ENCODE measurements at places on chromosomes 5 and 9. TPM values are rescaled to one million over a fixed set of nuclear protein-coding genes. Genes with fewer than 3 reads are reported as not detected.
A peak's percentile ranks its signal among the peaks of the same experiment; 100 is the strongest.

The NME5 gene
- total RNA-seq, result 1.9 TPM

DNA sequence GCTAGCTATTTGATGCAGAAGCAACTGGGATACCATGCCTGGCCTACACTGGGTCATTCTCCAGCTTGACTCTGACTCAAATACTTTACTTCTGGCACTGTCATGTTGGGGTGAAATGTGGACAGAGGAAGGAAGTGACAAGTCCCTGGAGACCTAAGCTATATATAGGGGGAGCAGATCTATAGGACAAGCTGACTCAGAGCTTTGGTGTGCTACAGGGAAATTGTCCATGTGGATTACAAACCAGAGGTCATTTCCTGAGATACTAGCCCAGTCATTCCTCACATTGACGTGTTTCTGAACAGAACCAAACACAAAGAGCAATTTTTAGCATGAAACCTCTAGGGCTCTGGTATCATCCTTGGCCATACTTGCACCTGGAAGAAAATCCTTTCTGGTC is 531.6 kb upstream of the CLINT1 start:
- no peaks in the 10 kb centered on the region for H3K4me1 ChIP-seq
- DNase-seq, result no peak
- H3K27ac ChIP-seq, result no peak overlapping the region
- H3K36me3 ChIP-seq, result no peaks in the 10 kb centered on the region

DNA sequence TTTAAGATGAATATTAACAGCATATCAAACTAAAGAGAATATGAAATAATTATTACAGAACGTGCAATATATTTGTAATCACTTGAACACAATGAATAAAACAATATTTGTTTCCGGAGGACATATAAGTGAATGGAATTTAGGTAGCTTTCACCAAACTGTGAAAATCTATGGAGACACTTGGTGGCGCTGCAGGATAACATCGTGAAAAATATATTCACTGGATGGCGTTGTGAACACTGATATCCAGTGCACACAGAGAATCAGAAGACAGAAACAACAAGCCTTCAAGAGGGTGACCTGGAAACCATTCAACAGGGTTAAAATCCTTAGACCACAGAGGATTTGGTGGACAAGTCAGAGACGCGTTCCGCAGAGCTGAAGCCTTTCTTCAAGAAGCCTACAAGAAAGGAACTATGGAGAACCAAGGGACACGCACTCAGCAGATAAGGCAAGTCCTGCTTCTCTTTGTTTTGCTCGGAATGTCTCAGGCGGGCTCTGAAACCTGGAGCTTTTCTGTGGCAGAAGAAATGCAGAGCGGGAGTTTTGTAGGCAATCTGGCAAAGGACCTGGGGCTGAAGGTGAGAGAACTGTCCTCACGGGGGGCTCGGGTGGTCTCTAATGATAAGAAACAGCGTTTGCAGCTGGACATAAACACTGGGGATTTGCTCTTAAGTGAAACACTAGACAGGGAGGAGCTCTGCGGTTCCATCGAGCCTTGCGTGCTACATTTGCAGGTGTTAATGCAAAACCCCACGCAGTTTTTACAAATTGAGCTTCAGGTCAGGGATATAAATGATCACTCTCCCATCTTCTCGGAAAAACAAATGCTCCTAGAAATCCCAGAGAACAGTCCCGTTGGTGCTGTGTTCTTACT is at the start of gene PCDHB11:
TSS of gene PCDHB11 (plus strand) at position 269 of the 877 bp plus-strand sequence. CDS start at position 417, 148 bp downstream.
- H3K4me1 ChIP-seq, result no peaks in the 10 kb centered on the region
- H3K4me3 ChIP-seq, result no peak within 1 kb of the TSS
- no peaks in the 10 kb centered on the region for H3K36me3 ChIP-seq
- H3K27me3 ChIP-seq, result no peaks in the 10 kb centered on the region

GRCh38 chr5:109857405-109858031 is 167.8 kb downstream of the MAN2A1 start:
- no peak for DNase-seq
- no peak overlapping the region for H3K27ac ChIP-seq
- no peaks in the 10 kb centered on the region for H3K36me3 ChIP-seq
- H3K27me3 ChIP-seq, result no peaks in the 10 kb centered on the region
- no peak overlapping the region for H3K4me3 ChIP-seq

The FRRS1L gene
- 2.0 TPM for total RNA-seq

GRCh38 chr9:122936464-122936863 is 4.4 kb upstream of the RABGAP1 start:
- no peak overlapping the region for H3K27ac ChIP-seq
- H3K4me1 ChIP-seq, result peaks cover 4% of the 10 kb centered on the region
- DNase-seq, result no peak
- no peaks in the 10 kb centered on the region for H3K36me3 ChIP-seq
- H3K4me3 ChIP-seq, result no peak overlapping the region

DNA sequence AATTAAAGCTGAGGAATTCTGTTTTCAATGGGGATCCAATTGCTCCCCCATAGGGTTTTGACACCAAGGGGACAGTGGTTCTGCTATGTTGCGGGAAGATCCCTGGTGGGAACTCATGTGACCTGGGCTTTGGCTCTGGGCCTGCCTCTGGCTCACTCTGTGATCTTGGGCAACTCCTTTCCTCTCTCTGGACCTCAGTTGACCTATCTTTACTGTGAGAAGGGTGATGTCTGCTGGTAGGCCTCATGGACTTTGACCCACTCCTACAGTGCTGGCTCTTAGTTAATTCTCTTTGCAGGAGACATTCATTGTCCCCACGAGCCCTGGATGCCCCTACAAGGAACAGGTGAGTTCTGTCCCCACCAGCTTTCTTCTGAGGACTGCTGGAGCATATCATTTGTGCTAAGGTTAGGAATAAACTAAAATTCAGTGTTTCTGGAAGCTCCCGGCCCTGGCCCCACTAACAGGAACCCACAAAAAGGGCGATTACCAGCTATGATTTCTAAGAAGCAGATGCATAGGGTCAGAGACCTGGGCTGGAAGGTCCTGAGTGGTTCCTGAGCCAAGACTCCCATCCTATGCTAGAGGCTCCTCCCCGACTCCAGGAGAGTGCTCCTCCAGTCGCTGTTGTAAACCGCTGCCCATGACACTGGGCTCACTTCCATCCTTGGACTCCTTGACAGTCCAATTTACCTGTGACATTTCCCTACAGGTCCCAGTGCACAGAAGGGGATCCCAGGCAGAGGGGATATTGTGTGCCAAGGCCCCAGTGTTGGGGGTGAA is 218.3 kb downstream of the PAX5 start:
- H3K4me3 ChIP-seq, result no peak overlapping the region
- no peak overlapping the region for H3K27ac ChIP-seq
- no peak for DNase-seq
- no peaks in the 10 kb centered on the region for H3K36me3 ChIP-seq
- no peaks in the 10 kb centered on the region for H3K27me3 ChIP-seq

The EPB41L4B gene
- total RNA-seq, result 11.5 TPM

GRCh38 chr5:54601411-54602230 is 84.1 kb downstream of the SNX18 start:
- no peaks in the 10 kb centered on the region for H3K36me3 ChIP-seq
- no peaks in the 10 kb centered on the region for H3K27me3 ChIP-seq
- H3K4me1 ChIP-seq, result no peaks in the 10 kb centered on the region
- H3K4me3 ChIP-seq, result no peak overlapping the region
- H3K27ac ChIP-seq, result peak overlapping the region; percentile 43

The SPATA6L gene
- total RNA-seq, result 22.5 TPM

DNA sequence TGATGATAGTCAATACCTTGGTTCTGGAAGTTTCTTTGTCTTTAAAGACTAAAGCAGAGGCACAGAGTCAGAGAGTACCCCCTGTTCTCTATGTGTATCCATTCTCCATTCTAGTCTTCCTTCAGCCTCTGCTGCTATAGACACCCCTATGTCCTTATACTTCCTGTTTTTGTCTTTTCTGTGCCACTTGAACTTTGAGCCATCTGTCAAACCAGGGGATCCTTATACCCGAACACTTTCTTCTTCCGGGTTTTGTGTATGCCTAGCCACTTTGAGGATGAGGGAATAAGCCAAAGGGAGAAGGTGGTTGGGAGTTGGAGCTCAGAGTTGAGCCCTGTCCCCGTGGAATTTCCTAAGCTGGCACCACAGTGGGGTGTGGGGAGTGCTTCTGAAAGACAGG is 61.1 kb upstream of the IL6ST start:
- H3K36me3 ChIP-seq, result no peaks in the 10 kb centered on the region
- no peaks in the 10 kb centered on the region for H3K4me1 ChIP-seq
- no peak overlapping the region for H3K27ac ChIP-seq
- H3K4me3 ChIP-seq, result no peak overlapping the region

- H3K27me3 ChIP-seq, result no peaks in the 10 kb centered on the region
- H3K36me3 ChIP-seq, result no peaks in the 10 kb centered on the region
- DNase-seq, result no peak
- no peaks in the 10 kb centered on the region for H3K4me1 ChIP-seq
- no peak overlapping the region for H3K4me3 ChIP-seq
- H3K27ac ChIP-seq, result no peak overlapping the region
Observed at GRCh38 chr9:22813529-22813928, 366.9 kb downstream of the DMRTA1 start.

- H3K27me3 ChIP-seq, result no peaks in the 10 kb centered on the region
- H3K36me3 ChIP-seq, result no peaks in the 10 kb centered on the region
- H3K4me1 ChIP-seq, result no peaks in the 10 kb centered on the region
- DNase-seq, result no peak
Observed at GRCh38 chr5:75034137-75034739, 18.1 kb downstream of the GCNT4 start.

DNA sequence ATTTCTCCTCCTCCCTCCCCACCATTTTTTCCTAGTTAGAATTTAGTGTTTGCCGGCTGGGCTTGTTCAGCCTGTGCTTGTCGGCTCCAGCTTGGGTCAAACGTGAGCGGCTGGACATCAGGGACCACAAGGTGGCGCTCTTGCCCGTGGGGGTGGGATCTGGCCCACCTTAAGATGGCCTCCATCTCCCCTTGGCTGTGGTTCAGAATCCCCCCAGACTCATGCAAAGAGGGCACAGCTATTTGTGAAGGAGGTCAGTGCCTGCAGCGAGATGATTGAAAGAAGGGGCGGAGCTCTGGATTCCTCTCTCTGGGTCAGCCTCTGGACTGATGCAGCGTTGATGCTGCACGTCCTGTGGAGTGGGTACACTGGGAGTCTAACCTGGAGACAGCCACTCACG is 283.3 kb upstream of the TUT7 start:
- H3K4me1 ChIP-seq, result no peaks in the 10 kb centered on the region
- DNase-seq, result no peak
- no peak overlapping the region for H3K4me3 ChIP-seq
- H3K27me3 ChIP-seq, result no peaks in the 10 kb centered on the region

- H3K27ac ChIP-seq, result no peak overlapping the region
- no peaks in the 10 kb centered on the region for H3K36me3 ChIP-seq
- no peak overlapping the region for H3K4me3 ChIP-seq
Observed at GRCh38 chr9:21506626-21507482, 24.7 kb upstream of the IFNE start.

- H3K4me1 ChIP-seq, result no peaks in the 10 kb centered on the region
- H3K27ac ChIP-seq, result no peak overlapping the region
- H3K27me3 ChIP-seq, result no peaks in the 10 kb centered on the region
- no peak for DNase-seq
- H3K36me3 ChIP-seq, result no peaks in the 10 kb centered on the region
Observed at GRCh38 chr5:38284384-38284783, 26.0 kb downstream of the EGFLAM start.

DNA sequence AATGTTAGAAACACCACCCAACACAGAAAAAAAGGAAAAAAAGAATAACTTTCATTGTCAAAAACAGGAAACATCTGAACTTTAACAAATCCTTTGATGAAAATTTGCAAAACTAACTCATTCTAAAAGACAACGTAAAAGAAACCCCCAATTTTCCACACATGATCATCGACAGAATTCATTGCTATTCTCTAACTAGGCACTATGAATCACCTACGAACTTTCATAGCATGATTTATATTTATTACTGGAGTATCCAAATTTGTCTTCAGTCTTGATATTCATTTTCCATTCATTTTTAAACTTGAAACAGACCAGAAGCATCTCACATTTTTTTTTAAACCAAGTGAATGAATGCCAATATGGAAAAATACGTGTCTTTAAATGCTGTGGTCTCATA is 514.6 kb downstream of the TLE4 start:
- H3K4me1 ChIP-seq, result no peaks in the 10 kb centered on the region
- H3K27ac ChIP-seq, result no peak overlapping the region
- no peak for DNase-seq
- no peaks in the 10 kb centered on the region for H3K36me3 ChIP-seq

DNA sequence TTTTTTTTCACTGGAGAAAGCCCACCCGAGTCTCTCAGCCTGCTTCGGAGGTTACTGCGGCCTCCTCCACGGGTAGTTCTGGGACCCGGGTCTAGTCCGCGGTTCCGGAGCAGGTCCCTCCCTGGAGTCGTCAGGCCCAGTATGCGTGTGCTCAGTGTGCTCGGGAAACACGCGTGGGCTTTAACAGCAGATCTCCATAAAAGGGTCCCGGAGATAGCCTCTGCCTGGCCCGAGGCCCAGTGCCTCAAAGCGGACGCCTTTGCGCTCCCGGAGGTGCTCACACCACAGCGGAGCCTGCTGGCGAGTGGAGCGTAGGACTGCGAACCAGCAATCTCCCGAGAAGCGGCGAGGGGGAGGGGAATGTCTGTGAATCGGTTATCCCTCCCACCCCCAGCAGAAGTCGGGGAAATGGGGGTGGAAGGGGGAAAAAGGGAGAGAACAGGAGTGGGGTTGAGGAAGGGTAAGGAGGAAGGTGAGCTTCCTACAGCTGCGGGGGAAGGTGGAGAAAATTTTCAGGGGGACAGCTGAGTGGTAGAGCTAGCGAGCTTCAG is 28.7 kb downstream of the CDKN2A start:
- H3K4me3 ChIP-seq, result peak overlapping the region; percentile 58
- no peak for DNase-seq
- no peaks in the 10 kb centered on the region for H3K4me1 ChIP-seq
- no peaks in the 10 kb centered on the region for H3K27me3 ChIP-seq
- H3K27ac ChIP-seq, result no peak overlapping the region

DNA sequence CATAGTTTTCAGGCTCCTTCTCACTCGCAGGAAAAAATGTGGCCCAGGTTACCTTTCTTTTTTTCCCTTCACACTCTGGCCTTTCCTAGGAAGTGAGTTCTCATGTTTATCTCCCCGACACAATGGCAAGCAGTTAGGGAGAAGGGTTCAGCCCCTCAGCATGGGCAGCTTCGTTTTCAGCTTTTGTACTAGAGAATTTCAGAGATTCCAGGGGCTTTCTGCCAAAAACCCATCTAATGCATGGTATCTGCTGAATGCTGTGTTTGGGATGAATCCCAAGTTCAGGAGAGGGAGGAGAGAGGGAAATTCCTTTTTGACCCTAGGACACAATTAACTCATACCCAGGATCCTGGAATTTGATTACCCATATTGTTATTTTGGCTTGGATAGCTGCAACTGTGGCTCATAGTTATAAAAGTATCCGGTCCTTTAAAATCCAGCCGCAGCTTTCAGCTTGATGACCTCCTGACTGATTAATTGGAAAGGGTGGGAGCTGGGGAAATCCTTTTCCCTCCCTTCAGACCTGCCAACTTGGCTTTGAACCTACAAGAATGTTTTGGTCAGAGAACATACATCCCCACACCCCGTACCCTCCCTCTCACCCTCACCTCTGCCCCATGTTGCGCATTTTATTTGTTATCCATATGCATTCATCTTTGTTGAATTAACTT is 78.4 kb downstream of the TMEM252 start:
- H3K4me1 ChIP-seq, result no peaks in the 10 kb centered on the region
- H3K27ac ChIP-seq, result no peak overlapping the region
- no peak overlapping the region for H3K4me3 ChIP-seq
- DNase-seq, result no peak

The TMEM215 gene
- not detected for total RNA-seq
